Activated CD4-positive, alpha-beta memory T cell treated with anti-CD3 and anti-CD28 coated beads, Interleukin-2, amount 10 ng/mL, durations not matched to agents 7 days and 5 days (primary cell): ENCODE measurements at places on chromosomes 2 and 18. TPM values are rescaled to one million over a fixed set of nuclear protein-coding genes. Genes with fewer than 3 reads are reported as not detected.

GRCh38 chr2:149020432-149020851 is 18.1 kb upstream of the LYPD6B start:
- DNase-seq: no peak

DNA sequence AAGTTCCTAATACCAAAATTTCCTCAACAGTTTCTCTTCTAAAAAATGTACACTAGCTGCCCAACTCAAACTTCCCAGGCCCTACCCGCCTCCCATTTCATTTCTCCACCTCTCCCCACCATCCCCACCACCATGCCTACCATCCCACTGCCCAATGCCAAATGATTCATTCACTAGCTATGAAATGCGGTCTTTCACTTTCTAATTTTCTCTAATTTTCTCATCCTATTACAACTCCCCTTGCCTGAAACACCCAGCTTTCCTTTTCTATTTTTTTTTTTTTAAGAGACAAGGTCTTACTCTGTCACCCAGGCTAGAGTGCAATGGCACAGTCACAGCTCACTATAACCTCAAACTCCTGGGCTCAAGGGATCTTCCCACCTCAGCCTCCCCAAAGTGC is 38.4 kb downstream of the KIDINS220 start:
- DNase-seq: no peak

DNA sequence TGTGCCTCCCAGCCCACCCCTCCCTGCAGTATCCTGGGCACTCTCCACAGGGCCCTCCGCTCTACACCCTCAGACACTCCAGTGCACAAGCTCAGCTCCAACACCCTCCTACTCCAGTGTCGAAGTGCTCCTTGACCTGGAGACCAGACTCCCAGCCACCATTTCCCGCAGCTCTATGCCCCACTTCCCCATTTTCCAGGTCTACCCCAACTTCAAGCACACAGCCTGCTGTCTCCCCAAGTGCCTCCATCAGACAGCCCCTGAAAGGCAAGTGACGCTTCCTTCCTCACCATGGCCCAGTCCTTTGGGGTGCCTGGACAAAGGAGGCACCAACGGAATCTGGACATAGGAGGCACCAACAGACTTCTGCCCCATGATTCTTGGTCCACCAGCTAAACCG is 7.2 kb downstream of the PASK start:
- DNase-seq: no peak

DNA sequence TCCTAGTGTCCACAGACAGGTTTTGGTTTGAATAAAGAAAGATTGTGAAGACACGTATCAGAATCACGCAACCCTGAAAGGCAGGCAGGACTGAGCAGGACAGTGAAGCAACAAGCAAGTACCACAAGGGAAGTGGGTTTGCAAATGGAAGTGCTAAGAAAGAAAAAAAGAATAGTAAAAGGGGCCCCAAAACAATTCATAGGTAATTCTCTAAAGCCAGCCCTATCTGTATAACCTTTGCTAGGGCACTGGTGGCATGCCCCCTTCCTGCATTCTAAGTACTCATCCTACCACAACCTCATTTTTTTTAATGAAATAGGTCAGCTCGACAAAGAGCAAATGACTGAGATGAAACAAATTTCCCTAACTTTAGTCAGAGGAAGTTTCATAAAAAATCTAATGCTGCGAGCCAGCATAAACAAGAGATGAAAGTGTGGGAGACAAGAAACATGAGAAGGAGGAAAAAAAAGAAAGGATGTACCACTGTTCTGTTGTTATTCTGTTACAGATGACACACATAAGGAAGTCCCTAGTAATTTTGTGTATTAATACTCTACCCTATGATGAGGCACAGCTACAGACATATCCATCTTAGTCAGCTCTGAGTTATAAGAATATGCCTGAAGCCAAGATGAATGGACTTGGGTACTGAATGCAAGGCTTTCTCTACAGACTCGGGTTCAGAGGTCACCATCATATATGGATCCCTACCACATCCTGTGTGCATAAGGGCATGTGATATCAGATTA is 32.2 kb downstream of the IKZF2 start:
- peak; percentile 20 for DNase-seq

GRCh38 chr2:114534116-114535084 is 92.0 kb downstream of the DPP10 start:
- no peak for DNase-seq

GRCh38 chr2:45710468-45710867 is 59.0 kb downstream of the PRKCE start:
- DNase-seq: no peak

DNA sequence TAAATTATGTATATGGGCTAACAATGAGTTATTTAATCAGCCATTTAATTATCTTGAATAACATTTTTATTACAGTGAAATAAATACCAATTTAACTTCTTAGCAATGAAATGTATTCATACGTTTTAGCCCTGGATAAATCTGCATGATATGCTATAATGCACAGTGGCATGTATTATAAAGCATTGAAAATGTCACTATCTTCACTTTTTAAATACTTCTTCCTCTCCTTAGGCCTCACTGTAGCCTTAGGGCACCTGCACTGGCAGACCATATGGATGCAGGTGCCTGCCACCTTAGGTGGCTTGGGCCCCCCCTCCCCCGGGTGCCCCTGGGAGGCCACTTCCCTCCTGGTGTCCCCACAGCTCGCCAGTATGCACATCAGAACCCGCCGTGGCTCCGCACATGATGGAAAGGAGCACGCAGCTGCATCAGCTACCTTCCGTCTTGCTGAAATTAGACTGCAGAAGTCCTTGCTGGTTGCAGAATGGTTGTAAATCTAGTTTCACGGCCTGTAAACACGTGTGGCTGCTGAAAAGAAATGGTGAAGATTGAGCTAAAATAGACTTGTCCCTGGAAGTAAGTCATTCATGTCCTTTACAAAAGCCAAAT is 56.7 kb downstream of the ADI1 start:
- no peak for DNase-seq

GRCh38 chr2:213491376-213491775 is 207.1 kb downstream of the SPAG16 start:
- no peak for DNase-seq

RNF152 gene
- total RNA-seq: not detected

FAM237A gene
- total RNA-seq: not detected
